NCI-H2227 treated with DMSO at 0.1 percent for 48 hours (cell line): ENCODE measurements at places on chromosomes 16 and 17.

DNA sequence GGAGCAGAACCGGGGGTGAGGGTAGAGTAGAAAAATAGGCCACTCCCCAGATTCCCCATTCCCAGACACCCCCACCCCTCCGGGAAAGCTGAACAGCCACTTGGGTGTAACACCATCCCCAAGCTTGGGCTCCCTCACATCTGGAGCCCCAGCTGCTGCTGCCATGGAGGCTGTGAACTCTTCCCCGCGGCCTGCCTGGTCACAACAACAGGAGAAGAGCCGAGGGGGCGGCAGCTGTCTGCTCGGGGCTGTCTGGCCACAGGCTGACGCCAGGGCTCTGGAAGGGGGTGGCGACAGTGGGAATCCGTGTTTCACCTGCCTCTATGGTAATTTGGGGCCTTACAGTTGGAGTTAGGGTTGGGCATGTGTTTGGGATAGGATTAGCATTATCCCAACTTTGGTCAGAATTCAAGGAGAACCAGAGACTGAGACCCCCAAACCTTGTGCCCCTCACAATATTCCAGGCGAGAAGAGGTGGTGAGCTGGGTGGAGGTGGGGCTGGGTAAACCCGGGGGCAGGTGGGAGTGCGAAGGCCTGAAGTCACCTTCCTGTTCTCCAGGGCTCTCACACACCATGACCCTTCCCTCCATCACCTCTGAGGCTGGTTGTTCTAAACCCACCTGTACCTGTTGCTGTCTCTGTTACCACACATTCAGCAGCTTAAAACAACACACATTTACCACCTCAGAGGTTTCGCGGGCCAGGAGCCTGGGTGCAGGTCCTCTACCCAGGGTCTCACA lies 29.7 kb upstream of the NXPH3 start:
- no peak for DNase-seq

DNA sequence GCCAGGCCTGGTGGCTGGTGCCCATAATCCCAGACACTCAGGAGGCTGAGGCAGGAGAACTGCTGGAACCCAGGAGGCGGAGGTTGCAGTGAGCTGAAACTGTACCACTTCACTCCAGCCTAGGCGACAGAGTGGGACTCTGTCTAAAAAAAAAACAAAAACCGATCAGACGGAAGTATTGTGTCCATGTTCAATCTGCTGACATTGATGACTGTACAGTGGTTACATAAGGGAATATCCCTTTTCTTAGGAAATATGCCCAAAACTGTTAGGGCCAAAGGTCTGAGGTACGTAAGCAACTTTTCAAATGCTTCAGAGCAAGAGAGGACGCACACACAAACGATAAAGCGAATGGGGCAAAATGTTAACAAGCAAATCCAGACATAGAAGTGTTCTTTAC lies 69.8 kb upstream of the DNAH17 start:
- DNase-seq: no peak

DNA sequence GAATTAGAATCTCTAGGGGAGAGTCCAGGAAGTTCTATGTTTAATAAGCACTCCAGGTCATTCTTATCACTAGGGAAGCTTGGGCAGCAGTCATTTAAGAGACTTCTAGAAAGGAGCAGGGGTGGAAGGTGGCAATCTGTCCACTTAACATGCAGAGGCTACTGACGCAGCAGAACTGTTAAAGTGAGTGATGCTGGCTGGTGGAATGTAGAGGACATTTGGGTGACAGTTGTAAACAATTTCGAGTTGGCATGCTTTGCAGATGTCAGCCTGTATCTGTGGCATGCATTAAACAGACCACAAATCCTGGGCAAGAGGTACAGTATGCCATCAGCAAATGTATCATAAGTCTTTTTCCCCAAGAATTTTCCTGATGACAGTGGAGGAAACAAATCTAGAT lies 40.5 kb upstream of the HS3ST3A1 start:
- DNase-seq: no peak

DNA sequence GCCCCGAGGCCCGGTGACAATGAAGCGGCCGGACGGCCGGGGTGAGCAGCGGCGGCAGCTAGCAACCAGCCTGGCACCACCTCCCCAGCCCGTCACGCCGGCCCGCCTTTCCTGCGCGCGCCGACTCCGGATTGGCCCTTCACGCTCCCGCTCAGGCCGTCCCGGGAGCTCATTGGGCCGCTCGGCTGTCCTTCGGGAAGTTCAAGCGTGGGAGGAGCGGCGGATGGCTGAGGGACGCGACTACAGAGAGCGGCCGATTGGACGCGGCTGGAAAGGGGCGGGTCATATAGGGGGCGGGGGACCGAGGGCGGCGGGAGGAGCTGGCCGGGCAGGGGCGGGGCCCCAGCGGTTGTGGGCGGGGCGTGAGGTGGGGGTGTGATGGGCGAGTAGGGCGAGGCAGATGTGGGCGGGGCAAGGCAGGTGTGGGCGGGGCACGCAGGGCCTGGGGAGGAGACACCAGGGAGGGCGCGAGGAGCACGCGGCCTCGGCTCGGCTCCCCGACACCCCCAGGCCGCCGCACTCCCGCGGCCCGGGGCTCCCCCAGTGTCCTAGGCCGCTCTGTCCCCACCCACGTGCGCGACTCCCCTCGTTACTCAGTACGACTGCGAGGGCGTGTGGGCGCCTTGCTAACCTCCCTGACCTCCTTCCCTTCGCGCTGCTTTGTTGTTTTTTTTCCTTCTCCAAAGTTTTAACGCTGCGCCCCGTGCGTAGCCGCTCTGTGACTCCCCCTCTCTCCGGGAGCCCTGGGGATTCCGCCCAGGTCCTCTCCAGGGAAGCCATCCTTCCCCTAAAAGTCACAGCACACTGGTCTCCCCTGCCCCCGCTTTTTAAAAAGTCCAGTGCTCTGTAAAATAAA lies at the start of gene CEP131:
Gene CEP131, minus strand, starts transcription at position 60 of the 856 bp plus-strand sequence. CDS start 2,909 bp downstream, outside the sequence.
- peak; percentile 94 for DNase-seq

DNA sequence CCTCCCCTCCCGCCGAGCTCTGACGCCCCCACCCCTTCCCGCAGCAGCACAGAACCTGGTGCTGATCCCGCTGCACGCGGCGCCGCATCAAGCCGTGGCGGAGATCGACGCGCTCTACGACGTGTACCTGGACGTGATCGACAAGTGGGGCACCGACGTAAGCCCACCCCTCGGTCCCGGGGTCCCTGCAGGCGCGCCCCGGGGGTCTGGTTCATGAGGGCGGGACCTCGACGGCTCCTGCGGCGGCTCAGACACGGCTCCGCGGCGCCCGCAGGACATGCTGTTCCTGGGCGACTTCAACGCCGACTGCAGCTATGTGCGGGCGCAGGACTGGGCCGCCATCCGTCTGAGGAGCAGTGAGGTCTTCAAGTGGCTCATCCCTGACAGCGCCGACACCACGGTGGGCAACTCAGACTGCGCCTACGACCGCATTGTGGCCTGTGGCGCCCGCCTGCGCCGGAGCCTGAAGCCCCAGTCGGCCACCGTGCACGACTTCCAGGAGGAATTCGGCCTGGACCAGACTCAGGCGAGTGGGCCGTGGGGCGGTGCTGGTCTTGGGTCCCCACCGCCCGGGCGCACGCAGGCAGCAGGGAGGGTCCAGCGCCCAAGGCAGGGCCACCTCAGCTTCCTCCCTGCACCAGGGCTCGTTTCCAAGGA lies 1.4 kb downstream of the DNASE1L2 start:
- no peak for DNase-seq

- DNase-seq: no peak
These were observed 2.7 kb upstream of the NFE2L1 start for GRCh38 chr17:48045316-48046001.

DNA sequence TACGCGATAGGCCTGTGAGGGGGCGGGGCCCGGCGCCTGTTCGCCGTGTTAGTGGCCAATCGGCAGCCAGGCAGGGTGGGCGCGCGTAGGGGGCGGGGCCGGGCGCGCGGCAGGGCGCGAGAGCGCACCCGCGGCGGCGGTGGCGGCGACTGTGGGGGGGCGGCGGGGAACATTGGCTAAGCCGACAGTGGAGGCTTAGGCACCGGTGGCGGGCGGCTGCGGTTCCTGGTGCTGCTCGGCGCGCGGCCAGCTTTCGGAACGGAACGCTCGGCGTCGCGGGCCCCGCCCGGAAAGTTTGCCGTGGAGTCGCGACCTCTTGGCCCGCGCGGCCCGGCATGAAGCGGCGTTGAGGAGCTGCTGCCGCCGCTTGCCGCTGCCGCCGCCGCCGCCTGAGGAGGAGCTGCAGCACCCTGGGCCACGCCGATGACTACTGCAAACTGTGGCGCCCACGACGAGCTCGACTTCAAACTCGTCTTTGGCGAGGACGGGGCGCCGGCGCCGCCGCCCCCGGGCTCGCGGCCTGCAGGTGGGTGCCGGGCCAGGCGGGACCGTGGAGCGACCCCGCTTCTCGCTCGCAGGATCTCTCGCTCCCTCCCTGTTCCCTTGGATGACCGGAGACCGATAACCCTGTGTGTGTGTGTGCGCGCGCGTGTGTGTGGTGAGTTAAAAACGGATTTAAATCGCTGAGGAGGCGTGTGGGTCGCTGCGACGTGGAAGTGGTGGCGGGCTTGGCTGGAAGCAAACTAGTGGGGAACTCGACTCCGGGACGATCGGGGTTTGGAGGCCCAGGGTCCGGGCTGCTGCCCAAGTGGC lies at the start of gene NFATC3:
Gene NFATC3, plus strand, starts transcription at position 112 of the 813 bp plus-strand sequence. Its CDS starts 312 bp downstream, at position 424.
- DNase-seq: peak; percentile 52

DNA sequence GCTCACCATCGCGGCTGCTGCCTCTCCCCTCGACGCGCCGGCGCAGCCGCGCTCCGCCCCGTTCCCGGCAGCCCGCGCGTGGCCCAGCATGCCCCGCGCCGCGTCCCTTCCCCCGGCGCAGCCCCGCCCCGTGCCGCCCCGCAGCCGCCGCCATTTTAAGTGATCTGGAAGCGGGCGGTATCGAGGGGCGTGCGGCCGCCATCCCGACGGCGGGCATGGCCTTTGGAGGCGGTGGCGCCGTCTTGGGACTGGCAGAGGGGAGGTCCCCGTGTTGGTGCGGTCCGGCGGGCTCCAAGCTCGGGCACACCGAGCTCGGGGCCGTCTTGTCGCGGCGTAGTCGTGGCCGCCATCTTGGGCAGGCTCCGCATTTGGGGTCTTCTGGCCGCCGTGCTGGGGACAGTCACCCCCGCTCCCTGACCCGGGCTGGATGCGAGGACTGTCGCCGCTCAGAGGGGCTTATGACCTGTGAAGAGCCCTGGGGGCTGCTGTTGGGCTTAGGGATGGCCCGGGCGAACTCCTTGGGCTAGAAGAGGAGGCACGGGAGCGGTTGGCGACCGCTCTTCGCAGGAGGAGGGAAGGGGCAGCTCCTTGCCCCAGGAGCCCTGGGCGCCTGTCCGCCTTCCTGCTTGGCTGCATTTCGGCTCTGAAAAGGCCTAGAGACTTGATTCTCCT lies at the start of gene ELOB:
Gene ELOB, minus strand, starts transcription at position 50 of the 672 bp plus-strand sequence. Its CDS starts 41 bp downstream, at position 9.
- DNase-seq: peak; percentile 75

DNA sequence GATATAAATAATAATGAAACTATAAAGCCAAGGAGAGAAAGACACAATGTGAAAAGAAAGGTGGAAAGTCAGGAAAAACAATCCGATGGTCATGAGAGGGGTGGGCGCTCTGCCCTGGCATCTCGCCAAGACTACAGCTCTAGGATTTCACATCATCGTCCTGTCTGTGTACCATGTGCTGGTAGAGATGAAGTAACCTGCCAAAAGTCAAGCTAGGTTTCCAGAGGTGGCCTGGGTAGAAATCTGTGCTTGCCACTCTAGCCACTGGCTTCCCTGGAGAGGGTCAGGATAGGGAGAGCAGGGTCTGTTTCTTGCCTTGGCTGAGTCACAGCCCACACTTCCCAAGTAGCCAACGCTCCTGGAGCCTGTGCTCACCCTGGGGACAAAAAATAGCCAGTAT lies 31.0 kb upstream of the TRAP1 start:
- no peak for DNase-seq

DNA sequence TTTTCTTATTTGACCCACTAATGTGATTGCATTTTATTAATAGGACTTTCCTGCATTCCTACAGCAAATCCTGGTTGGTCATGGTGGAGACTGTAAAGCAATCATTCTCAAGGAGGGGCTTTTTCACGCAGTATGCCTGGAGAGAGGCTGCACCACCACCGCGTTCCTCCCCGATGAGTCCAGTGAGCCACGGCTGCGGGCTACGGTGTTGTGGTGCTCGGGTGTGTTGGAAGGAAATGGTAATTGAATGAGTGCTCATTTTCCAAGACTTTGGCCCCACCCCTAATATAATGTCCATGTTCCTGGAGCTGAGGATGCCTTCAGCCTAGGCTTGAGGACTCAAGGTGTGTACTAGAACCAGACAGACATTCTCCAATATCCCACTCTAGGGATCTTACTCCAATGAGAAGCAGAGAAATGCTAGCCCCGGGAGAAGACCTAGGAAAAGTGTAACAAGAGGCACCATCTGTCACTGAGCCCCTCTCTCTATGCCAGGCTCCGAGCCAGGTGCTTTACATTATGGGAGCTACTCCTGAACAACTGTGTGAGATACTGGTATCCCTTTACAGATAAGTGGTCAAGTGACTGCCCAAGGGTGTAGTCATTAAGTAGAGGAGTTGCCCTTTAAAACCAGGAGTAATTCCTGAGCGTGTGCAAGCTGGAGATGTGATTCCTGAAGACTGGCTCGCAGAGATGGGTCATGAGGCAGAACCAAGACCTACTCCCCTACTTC lies 39.4 kb downstream of the HEATR6 start:
- peak; percentile 21 for DNase-seq

GRCh38 chr17:50579399-50579798 lies 18.9 kb downstream of the CACNA1G start:
- no peak for DNase-seq

GRCh38 chr16:86504315-86505184 lies 5.8 kb upstream of the FOXF1 start:
- DNase-seq: no peak

GRCh38 chr16:89565506-89566372 lies 5.3 kb downstream of the RPL13 start:
- DNase-seq: peak; percentile 32

- no peak for DNase-seq
These were observed 127.9 kb upstream of the CPHXL start for GRCh38 chr16:75854152-75854551.
